ENCODE measurements at places on chromosomes 5 and 9. TPM values are rescaled to one million over a fixed set of nuclear protein-coding genes. Genes with fewer than 3 reads are reported as not detected.

- H3K27me3 ChIP-seq = no peaks in the 10 kb centered on the region
- H3K27ac ChIP-seq = no peak overlapping the region
- H3K4me3 ChIP-seq = no peak overlapping the region
- no peaks in the 10 kb centered on the region for H3K4me1 ChIP-seq
- no peak for DNase-seq
- H3K36me3 ChIP-seq = peaks cover 25% of the 10 kb centered on the region
Measured at GRCh38 chr9:94888775-94889174, 162.3 kb downstream of the AOPEP start.

GRCh38 chr5:171975262-171975876 is 31.1 kb downstream of the FBXW11 start:
- H3K4me3 ChIP-seq = no peak overlapping the region
- no peaks in the 10 kb centered on the region for H3K27me3 ChIP-seq
- no peak for DNase-seq
- peaks cover 50% of the 10 kb centered on the region for H3K36me3 ChIP-seq
- H3K27ac ChIP-seq = peak overlapping the region; percentile 48

DNA sequence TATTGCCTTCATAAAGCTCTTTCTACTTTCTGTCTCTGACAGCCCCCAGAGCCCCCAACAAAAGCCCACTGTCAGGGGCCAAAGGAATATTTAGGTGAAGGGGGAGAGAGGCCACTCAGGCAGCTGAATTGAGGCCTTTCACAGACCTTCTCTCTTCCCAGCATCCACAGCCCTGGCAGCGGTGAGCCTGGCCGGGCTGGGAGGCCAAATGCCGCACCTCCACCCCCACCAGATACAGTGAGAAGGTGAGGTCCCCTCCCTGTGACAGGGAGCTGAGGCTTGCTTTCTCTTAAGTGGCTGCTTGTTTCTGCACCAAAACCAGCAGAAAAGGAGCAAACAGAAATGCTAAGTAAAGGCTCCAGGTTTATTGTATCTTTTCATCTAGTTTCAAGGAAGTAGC is 168.1 kb downstream of the ROR2 start:
- no peaks in the 10 kb centered on the region for H3K36me3 ChIP-seq
- peaks cover 17% of the 10 kb centered on the region for H3K4me1 ChIP-seq
- no peak overlapping the region for H3K4me3 ChIP-seq

GRCh38 chr5:158120760-158121159 is 261.8 kb upstream of the CLINT1 start:
- H3K27me3 ChIP-seq = peaks cover 11% of the 10 kb centered on the region
- no peaks in the 10 kb centered on the region for H3K4me1 ChIP-seq
- no peak overlapping the region for H3K27ac ChIP-seq
- no peaks in the 10 kb centered on the region for H3K36me3 ChIP-seq

The THBS4 gene
- total RNA-seq = 2.5 TPM
